ENCODE measurements at places on chromosomes 2 and 18.

GRCh38 chr2:203580844-203581243 is 45.7 kb upstream of the RAPH1 start:
- DNase-seq = no peak

- DNase-seq = no peak
These were observed 866 bp upstream of the SF3B6 start for GRCh38 chr2:24076849-24077534.

GRCh38 chr2:73897934-73898333 is 5.1 kb downstream of the ACTG2 start:
- no peak for DNase-seq

DNA sequence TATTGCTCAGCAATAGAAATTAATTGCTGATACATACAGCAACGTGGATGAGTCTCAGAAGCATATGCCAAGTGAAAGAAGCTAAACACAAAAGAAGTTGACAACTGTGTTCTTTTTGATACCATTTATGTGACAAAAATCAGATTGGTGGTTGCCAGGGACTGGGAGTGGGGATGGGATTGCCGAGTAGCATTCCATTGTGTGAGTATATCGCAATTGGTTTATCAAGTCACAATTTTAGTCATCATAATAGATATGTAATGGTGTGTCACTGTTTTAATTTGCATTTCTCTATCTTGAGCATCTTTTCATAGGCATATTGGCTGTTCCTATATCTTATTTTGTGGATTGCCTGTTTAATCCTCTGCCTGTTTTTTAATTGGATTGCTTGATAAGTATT is 20.9 kb downstream of the STRADB start:
- DNase-seq = no peak

DNA sequence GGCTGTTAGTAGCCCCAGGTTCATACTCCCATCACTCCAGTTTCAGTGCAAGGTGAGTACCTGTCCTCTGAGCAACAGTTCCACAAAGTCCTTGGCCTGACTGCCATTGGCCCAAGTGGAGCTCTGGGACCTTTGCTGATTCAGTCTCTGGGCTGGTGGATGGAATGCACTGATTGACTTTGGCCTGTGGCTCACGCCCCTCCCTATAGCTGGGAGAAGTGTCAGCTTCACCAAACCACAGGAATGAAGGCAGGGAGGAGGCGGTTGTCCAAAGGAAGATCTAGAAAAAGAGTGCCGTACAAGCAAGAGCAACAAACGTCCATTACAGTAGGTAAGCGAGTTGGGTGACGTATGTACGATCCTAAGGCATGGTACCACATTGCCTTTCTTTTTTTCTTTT is 34.0 kb downstream of the QPCT start:
- DNase-seq = no peak

DNA sequence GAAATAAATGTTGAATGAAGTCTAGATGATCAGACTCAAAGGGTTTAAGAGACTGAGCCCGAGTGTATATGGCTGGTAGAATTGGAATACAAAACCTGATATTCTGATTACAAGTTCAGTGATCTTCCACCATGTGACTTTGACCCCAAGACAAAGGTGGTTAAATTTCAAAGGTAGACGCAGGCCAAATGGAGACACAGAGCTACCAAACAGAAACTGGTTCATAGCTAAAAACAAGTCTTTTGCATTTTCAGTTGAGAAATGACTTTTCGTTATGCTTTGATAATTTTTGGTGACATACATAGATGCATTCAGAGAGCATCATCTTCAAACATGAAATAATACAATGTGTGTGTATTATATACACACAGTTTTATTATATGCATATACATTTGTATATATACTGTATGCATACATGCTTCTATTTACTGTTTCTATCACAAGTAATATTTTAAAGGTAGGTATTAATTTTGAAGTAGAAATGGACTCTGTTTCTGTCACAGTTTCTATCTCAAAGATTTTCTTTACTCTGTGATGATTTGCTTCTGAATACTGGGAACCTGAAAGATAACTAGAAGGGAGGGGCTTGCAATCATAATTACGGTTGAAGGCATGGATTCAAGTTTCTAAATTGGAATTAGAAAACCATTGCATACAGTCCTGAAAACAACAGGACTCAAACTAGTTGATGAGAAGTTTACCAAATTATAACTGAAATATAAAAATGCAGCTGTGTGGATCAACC is 142.3 kb downstream of the ABCA12 start:
- DNase-seq = no peak

DNA sequence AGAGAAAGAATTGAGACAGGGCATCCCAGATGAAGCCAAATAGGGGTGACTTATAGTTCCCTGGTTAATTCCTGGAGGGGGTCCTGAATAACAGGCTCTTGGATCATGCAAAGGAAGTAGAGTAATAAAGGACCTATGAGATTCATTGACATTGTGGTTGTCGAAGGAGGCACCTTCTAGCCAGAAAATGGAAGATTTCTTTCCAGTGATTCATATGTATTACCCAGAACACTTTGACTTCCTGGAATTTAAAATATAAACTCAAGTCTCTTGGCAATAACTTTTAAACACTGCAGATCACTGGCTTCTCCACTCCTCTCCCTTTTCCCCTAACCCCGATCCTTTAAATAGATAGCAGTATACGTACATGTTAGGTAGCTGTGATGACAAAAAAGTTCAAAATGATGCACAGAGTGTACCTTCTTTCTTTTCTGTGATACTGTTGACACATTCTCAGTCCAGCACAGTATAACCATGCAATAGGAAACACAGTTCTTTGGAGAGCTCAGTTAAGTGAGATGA is 211.8 kb downstream of the LTBP1 start:
- no peak for DNase-seq

DNA sequence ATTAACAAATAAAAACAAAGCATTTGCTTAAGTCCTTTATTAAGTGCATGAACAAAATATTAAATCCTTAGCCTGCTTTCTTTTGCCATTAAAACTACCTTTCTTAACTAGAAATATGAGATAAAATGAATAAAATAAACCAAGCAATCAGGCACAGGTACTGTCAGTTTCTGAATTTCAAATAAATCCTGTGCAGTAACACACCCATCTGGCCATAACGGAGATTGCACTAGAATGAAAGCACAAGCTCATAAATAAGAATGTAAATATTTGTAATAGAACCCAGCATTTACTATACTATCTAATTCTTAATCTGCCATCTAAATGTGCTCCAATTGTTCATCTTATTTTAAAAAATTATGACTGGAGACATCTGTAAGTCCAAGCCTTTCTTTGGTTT is 31.9 kb downstream of the PRKRA start:
- DNase-seq = no peak
